ENCODE measurements at places on chromosomes 12 and 14. TPM values are rescaled to one million over a fixed set of nuclear protein-coding genes. Genes with fewer than 3 reads are reported as not detected.

The FIGNL2 gene
- not detected for polyA plus RNA-seq

The SAMD15 gene
- polyA plus RNA-seq, result 0.40 TPM

The ZNF839 gene
- 1.4 TPM for polyA plus RNA-seq

The TCTN1 gene
- polyA plus RNA-seq, result 11.1 TPM

The NPFF gene
- polyA plus RNA-seq, result not detected

The AQP5 gene
- polyA plus RNA-seq, result not detected

The ACYP1 gene
- polyA plus RNA-seq, result 19.6 TPM

The SLC10A1 gene
- polyA plus RNA-seq, result not detected

The USP5 gene
- polyA plus RNA-seq, result 41.3 TPM

The GPX2 gene
- not detected for polyA plus RNA-seq

The RILPL1 gene
- polyA plus RNA-seq, result not detected

The POTEM gene
- not detected for polyA plus RNA-seq

DNA sequence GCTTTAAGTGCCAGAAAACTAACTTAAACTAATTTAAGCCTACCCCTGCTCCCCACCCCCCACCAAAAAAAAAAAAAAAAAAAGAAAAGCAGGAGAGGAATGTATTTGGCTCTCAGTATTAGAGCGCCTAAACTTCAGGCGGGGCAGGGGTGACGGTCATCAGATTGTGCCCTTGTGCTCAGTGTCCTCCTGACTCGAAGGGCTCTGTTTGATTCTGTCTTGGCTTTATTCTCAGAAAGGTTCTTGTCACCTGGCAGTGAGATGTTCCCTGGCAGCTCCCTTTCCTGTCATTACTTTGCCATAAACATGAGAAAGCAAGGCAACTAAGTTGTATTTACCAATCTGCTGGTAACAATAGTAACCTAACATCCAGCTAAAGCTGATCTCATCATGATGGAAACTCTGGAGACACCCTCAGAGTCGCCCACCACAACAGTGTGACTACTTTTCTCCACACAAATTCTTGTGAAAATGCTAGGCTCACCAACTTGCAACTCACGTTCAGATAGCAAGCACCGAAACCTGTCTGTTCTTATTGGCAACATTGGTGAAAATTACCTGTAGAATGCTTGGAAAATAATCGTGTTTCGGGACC lies 39.0 kb upstream of the WNK1 start:
- no peaks in the 10 kb centered on the region for H3K4me1 ChIP-seq
- no peak overlapping the region for H3K27ac ChIP-seq
- H3K4me3 ChIP-seq, result no peak overlapping the region
- H3K36me3 ChIP-seq, result no peaks in the 10 kb centered on the region

GRCh38 chr12:6332459-6332858 lies 9.4 kb downstream of the TNFRSF1A start:
- H3K27me3 ChIP-seq, result peaks cover 8% of the 10 kb centered on the region
- H3K27ac ChIP-seq, result no peak overlapping the region
- H3K4me3 ChIP-seq, result no peak overlapping the region
- peaks cover 25% of the 10 kb centered on the region for H3K36me3 ChIP-seq
- no peak for DNase-seq

DNA sequence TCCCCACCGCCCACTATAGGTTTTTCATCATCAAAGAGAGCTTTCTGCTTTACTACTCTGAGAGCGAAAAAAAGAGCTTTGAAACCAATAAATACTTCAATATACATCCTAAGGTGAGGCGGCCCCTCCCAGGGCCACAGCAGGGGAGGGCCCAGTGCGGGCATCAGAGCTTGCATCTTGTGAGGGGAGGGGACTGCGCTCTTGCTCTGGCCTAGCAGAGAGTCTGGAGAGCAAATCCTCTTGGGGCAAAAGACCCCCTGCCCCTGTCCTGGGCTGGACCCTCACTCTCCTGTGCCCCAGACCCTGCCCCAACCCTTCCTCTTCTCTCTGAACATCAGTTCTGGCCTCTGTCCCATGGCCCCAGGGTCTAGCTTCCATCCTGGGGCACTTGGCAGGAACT lies 15.6 kb downstream of the PLEKHD1 start:
- H3K36me3 ChIP-seq, result no peaks in the 10 kb centered on the region
- no peak overlapping the region for H3K4me3 ChIP-seq
- peaks cover 7% of the 10 kb centered on the region for H3K27me3 ChIP-seq

DNA sequence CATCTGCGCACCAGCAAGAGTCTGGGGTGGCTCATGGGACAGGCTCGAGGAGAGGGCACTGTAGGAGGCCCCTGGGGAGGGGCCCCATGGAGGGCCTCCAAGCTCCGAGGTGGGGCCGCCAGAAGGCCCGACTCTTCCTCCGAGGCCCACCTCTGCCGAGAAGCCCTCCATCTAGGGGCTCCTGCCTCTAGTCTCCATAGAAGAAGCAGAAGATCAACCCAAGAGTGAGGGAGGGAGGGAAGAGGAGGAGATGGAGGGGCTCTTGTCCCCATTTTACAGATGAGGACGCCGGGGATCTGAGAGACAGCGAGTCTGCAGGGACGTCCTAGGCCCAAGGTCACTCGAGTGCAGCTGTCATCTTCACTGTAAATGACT lies 41.2 kb downstream of the DIO3 start:
- H3K4me3 ChIP-seq, result no peak overlapping the region
- peaks cover 4% of the 10 kb centered on the region for H3K36me3 ChIP-seq
- H3K27ac ChIP-seq, result no peak overlapping the region
- peaks cover 5% of the 10 kb centered on the region for H3K4me1 ChIP-seq
- no peak for DNase-seq
- no peaks in the 10 kb centered on the region for H3K27me3 ChIP-seq

DNA sequence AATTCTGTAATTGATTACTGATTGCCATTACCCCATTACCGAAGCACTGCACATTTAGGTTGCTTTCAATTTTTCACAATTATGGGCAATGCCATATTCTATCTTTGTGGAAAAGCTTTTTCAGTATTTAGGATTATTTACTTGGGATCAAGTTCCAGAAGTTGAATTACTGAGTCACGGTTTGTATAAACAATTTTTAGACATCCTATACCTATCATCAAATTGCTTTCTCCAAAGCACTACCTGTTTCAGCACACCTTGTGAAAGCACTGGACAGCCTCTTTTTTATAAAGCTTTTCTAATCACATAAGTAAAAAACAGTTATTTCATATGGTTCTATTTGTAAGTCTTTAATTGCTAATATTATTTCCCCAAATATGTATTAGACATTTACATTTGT lies 221.5 kb upstream of the CAND1 start:
- no peaks in the 10 kb centered on the region for H3K4me1 ChIP-seq
- H3K27ac ChIP-seq, result no peak overlapping the region
- no peak for DNase-seq
- no peaks in the 10 kb centered on the region for H3K36me3 ChIP-seq
- peaks cover 5% of the 10 kb centered on the region for H3K27me3 ChIP-seq
- no peak overlapping the region for H3K4me3 ChIP-seq

GRCh38 chr12:17235996-17236395 lies 630.0 kb upstream of the LMO3 start:
- no peak overlapping the region for H3K27ac ChIP-seq
- no peaks in the 10 kb centered on the region for H3K36me3 ChIP-seq
- H3K27me3 ChIP-seq, result peaks cover 2% of the 10 kb centered on the region
- H3K4me3 ChIP-seq, result no peak overlapping the region
- no peak for DNase-seq

- H3K27me3 ChIP-seq, result no peaks in the 10 kb centered on the region
- H3K27ac ChIP-seq, result no peak overlapping the region
These were observed 31.4 kb upstream of the AMN start for GRCh38 chr14:102891111-102891510.

GRCh38 chr12:125111403-125111802 lies 46.2 kb downstream of the AACS start:
- no peaks in the 10 kb centered on the region for H3K27me3 ChIP-seq
- H3K36me3 ChIP-seq, result peaks cover 21% of the 10 kb centered on the region
- no peak for DNase-seq

DNA sequence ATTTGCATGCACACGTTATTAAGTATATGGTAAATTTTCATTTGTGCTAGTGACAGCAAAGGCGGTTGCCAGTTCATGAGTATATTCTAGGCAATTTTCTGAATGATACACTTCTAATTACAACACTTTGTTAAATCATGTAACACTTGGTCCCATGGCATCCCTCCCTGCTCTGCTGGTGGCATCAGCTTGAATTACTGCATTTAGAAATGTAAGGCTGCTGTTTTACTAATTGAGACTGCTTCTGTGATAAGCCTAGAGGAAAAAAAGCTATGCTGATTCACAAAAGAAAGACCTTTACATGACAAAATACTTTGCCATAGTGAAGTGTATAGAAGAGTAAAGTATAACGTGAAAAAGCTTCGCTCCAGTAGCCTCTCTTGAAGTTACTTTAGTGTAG lies 636.1 kb downstream of the KCNH5 start:
- H3K36me3 ChIP-seq, result no peaks in the 10 kb centered on the region
- H3K27me3 ChIP-seq, result no peaks in the 10 kb centered on the region
- no peak overlapping the region for H3K27ac ChIP-seq

- DNase-seq, result no peak
- peaks cover 1% of the 10 kb centered on the region for H3K27me3 ChIP-seq
- H3K27ac ChIP-seq, result no peak overlapping the region
- H3K4me1 ChIP-seq, result peaks cover 10% of the 10 kb centered on the region
These were observed 22.4 kb upstream of the LTBP2 start for GRCh38 chr14:74634481-74634880.

GRCh38 chr12:64633940-64634337 lies 23.6 kb downstream of the RASSF3 start:
- H3K36me3 ChIP-seq, result peaks cover 20% of the 10 kb centered on the region
- H3K27me3 ChIP-seq, result no peaks in the 10 kb centered on the region
- peaks cover 77% of the 10 kb centered on the region for H3K4me1 ChIP-seq
- DNase-seq, result no peak
- no peak overlapping the region for H3K4me3 ChIP-seq

DNA sequence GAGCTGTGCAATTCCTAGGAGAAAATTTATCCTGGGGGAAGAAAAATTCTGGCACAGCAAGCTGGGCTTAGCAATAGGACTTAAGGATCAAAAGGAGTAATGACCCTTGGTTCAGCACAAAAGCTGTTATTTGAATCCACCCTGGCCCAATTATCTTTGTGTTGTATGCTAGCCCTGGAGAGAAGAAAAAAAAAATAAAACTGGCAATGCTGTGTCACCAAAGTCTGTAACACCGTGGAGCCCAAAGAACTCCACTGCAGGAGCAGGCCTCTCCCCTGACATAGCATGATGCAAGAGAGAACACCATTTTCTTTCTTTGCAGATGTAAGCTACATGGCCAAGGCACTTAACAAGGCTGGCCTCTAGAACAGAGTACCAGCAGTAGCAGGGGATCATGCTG lies 63.0 kb upstream of the ARHGAP5 start:
- no peaks in the 10 kb centered on the region for H3K27me3 ChIP-seq
- H3K4me3 ChIP-seq, result no peak overlapping the region
- no peak overlapping the region for H3K27ac ChIP-seq
- H3K36me3 ChIP-seq, result no peaks in the 10 kb centered on the region
- DNase-seq, result no peak
- no peaks in the 10 kb centered on the region for H3K4me1 ChIP-seq

DNA sequence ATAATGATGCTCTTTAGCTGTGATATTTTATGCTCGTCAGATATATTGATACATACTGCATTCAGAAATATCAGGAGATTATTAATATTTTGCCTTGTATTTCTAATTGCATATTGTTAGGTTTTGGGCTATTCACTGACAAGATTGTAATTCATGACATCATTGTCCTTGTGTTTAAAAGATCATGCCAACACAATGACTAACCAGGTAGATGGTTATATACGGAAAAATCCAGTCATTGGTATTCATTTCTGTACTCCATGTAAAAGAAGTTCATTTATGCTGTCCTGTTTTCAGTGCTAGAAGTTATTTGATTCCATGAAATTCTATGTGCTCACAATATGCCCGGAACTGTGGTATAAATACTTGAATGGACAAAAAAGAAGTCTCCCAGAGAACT lies 107.5 kb downstream of the KITLG start:
- no peak overlapping the region for H3K27ac ChIP-seq
- H3K4me3 ChIP-seq, result no peak overlapping the region
- no peaks in the 10 kb centered on the region for H3K27me3 ChIP-seq
- no peaks in the 10 kb centered on the region for H3K4me1 ChIP-seq
- DNase-seq, result no peak

- H3K4me1 ChIP-seq, result peaks cover 91% of the 10 kb centered on the region
- DNase-seq, result no peak
These were observed 3.8 kb downstream of the USP15 start for GRCh38 chr12:62263966-62264365.

DNA sequence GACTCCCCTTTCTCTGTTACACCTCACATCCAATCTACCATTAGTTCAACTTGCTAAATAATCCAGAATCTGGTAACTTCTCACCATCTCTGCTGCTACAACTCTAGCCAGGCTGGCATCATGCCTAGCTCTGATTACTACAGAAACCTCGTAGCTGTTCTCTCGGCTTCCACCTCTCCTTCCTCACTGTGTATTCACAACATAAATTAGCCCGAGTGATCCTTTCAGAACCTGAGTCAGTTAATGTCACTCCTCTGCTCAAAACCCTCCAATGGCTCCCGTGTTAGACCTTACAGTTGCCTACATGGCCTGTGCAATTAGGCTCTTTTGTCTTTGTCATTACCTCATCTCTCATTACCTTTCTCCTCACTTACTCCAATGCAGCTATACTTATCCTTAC lies 139.4 kb downstream of the PDE3A start:
- DNase-seq, result no peak
- H3K4me1 ChIP-seq, result no peaks in the 10 kb centered on the region
- no peaks in the 10 kb centered on the region for H3K36me3 ChIP-seq
- H3K4me3 ChIP-seq, result no peak overlapping the region
- no peaks in the 10 kb centered on the region for H3K27me3 ChIP-seq

- H3K27ac ChIP-seq, result no peak overlapping the region
- no peak for DNase-seq
- no peaks in the 10 kb centered on the region for H3K4me1 ChIP-seq
- H3K36me3 ChIP-seq, result no peaks in the 10 kb centered on the region
- H3K27me3 ChIP-seq, result no peaks in the 10 kb centered on the region
These were observed 107.5 kb downstream of the PHLDA1 start for GRCh38 chr12:75923964-75924666.

- H3K27me3 ChIP-seq, result peaks cover 8% of the 10 kb centered on the region
- H3K4me3 ChIP-seq, result no peak overlapping the region
- peaks cover 13% of the 10 kb centered on the region for H3K36me3 ChIP-seq
- no peak for DNase-seq
These were observed 8.0 kb downstream of the PHB2 start for GRCh38 chr12:6962285-6963015.

- H3K27me3 ChIP-seq, result peaks cover 3% of the 10 kb centered on the region
- DNase-seq, result no peak
- no peak overlapping the region for H3K4me3 ChIP-seq
- H3K36me3 ChIP-seq, result no peaks in the 10 kb centered on the region
These were observed 422.5 kb downstream of the NRXN3 start for GRCh38 chr14:78592616-78593219.

- peaks cover 8% of the 10 kb centered on the region for H3K27me3 ChIP-seq
- H3K27ac ChIP-seq, result no peak overlapping the region
- H3K4me1 ChIP-seq, result peaks cover 40% of the 10 kb centered on the region
- no peak overlapping the region for H3K4me3 ChIP-seq
- H3K36me3 ChIP-seq, result no peaks in the 10 kb centered on the region
- DNase-seq, result no peak
These were observed 127.0 kb upstream of the SSTR1 start for GRCh38 chr14:38080696-38081095.

DNA sequence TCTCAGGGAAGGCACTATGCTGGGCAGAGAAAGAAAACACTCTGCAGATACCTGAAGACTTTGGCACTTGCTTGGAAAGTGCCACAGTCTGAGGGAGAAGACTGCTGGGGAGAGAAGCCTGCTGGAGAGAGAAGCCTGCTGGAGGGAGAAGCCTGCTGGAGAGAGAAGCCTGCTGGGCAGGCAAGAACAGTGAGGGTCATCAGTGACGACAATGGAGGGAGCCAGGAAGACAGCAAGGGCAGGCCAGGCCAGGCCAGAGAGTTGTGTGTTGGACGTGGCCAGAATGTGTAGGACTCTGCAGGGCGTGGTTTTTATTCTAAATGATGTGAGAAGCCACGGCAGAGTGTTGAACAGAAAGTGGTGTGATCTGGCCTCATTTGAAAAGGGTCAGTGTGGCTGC lies 185.3 kb upstream of the ABCD2 start:
- no peaks in the 10 kb centered on the region for H3K36me3 ChIP-seq
- H3K27me3 ChIP-seq, result peaks cover 7% of the 10 kb centered on the region
- H3K4me3 ChIP-seq, result no peak overlapping the region
- peaks cover 11% of the 10 kb centered on the region for H3K4me1 ChIP-seq
- DNase-seq, result no peak

Measured in immature natural killer cell (primary cell).